ENCODE measurements at places on chromosomes 2 and 18.

GRCh38 chr18:3619222-3619621, 169.2 kb downstream of the TGIF1 start:
- no peak for DNase-seq

DNA sequence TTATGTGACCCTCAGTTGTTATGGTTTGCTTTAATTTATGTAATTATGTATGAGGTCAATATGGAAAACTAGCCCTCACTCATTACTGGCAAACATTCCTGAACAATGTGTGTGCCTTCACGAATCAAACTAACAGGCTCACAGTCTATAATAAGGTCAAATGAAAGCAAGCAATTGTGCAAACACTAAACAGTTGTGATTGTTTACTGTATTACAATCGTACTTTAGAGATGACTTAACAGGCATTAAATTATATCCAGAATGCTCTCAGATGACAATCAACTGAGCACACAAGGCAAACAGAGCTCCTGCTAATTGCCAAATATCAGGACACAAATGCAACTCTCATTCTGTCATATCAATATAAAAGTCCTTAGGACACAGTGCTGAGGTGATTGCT, 29.5 kb downstream of the COL5A2 start:
- no peak for DNase-seq

- no peak for DNase-seq
Observed at GRCh38 chr2:102021779-102022178, 30.0 kb downstream of the IL1R2 start.

- DNase-seq, result peak; percentile 68
Observed at GRCh38 chr2:84971510-84972206, 697 bp downstream of the KCMF1 start.

DNA sequence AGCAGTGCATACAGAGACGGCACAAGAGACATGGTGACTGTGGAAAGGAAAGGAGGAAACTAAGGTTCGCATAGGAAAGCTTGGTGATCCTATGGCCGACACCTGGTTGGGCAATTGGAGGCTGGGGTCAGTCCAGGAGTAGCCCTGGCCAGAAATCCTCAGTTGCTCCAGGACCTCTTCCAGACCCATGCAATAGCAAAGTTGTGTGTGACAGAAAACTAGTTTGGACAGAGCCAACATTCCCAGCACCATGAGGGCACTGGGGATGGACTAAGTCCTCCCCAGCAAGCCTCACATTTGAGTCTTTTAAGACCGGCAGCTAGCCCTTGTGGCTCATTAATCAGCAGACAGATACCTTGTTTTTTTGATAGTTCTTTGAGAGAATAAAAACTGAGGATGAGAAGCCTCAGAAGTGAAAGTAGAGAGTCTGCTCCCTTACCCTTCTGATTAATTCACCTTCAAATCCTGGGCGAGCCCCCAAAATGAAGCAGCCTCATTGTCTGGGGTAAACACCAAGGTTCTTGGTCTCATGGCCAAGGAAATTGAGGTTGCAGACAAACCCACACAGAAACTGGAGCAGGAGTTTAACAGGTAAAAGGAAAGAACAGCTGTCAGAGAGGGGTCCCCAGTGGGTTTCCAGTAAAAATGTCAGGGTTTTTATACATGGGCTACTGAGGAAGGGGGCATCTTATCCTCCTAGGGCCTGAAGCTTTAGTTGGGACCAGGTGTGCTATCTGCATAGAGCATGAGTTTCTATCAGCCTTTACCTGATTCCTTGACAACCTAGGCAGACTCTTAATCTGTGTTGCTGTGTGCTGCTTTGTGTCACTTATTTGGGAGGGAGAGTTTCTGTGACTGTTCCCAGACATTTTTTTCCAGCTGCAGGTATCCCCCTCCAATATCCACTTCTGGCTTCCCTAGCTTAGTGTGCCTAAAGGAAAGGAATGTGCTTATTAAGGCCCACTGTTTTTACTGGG, 39.1 kb downstream of the STK17B start:
- peak; percentile 29 for DNase-seq

- no peak for DNase-seq
Observed at GRCh38 chr18:26489881-26490280, 58.5 kb downstream of the KCTD1 start.

DNA sequence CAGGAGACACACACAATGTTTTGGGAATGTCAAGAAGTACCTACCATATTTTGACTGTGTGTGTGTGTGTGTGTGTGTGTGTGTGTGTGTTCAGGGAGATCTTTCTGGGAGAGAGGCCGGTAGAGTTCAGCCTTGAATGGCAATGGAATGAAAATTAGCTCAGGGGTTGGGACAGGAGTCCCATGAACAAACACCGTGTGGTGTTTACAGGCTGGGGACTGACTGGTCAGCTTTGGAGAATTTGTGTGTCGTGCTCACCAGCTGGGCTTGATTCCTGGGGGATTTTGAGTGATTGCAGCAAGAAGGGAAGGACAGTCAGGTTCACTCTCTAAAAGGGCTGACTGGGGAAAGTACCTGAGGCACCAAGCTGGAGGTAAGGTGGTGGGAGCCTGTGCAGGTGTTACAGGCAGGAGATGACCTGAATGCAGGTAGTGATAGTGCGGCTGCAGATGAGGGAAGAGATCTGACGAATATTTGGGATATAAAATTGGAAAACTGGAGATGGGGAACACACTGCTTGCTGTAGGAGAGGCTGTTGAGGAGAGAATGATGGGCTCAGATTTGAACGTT, 2.5 kb upstream of the ADNP2 start:
- DNase-seq, result no peak

All from memory B cell (primary cell).